Cardiac muscle cell (in vitro differentiated cells and primary cell): ENCODE measurements at places on chromosomes 1 and 21.

- H3K27me3 ChIP-seq: no peaks in the 10 kb centered on the region
- peak; percentile 71 for DNase-seq
- peak overlapping the region; percentile 73 for H3K27ac ChIP-seq
- H3K36me3 ChIP-seq: peaks cover 7% of the 10 kb centered on the region
- peaks cover 48% of the 10 kb centered on the region for H3K4me1 ChIP-seq
Observed at GRCh38 chr1:237384213-237384612, 342.2 kb downstream of the RYR2 start.

GRCh38 chr21:38848187-38848609, 42.5 kb downstream of the ETS2 start:
- H3K36me3 ChIP-seq: no peaks in the 10 kb centered on the region
- no peak overlapping the region for H3K4me3 ChIP-seq
- peaks cover 9% of the 10 kb centered on the region for H3K4me1 ChIP-seq
- no peaks in the 10 kb centered on the region for H3K27me3 ChIP-seq
- no peak overlapping the region for H3K27ac ChIP-seq

GRCh38 chr1:174008979-174009378, 13.2 kb downstream of the RC3H1 start:
- peaks cover 8% of the 10 kb centered on the region for H3K4me1 ChIP-seq
- no peaks in the 10 kb centered on the region for H3K36me3 ChIP-seq
- H3K27me3 ChIP-seq: no peaks in the 10 kb centered on the region
- peak; percentile 39 for DNase-seq
- no peak overlapping the region for H3K4me3 ChIP-seq

- no peaks in the 10 kb centered on the region for H3K36me3 ChIP-seq
- no peaks in the 10 kb centered on the region for H3K4me1 ChIP-seq
- H3K27me3 ChIP-seq: no peaks in the 10 kb centered on the region
- no peak for DNase-seq
- H3K27ac ChIP-seq: no peak overlapping the region
Observed at GRCh38 chr1:220577926-220578325, 50.0 kb downstream of the MARK1 start.

DNA sequence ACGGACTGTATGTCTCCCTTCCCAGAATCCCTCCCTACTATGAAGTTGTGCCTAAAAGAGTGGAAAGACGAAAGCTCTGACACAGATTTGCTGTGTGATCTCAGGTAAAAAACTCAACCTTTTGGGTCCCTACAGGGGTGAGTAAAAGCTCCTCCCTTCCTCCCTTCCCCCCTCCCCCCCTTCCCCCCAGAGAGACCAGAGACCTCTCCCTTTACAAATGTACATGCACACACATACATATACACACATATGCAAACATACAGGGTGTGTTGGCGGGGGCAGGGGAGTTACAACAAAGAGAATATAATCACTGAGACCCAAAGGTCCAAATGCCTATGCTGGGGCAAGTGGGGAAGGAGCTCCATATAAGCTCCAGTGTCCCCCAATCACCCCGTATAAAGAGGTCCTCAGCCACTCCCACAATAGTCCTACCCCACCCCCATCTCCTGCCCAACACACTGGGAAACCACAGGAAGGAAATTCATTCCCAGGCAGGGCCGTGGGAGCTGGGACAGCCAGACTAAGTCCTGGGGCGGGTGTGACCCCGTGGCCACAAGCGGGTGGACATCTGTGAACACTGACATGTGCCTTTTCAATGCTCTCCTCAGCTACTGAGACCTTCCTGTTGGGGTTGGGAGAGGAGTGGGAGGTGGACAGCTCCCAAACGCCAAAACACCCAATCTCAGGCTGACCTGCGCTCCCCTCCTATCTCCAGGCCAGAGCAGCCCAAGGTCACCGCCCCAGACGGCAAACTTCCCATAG, 2.0 kb downstream of the MEF2D start:
- peak overlapping the region; percentile 99 for H3K27ac ChIP-seq
- H3K27me3 ChIP-seq: no peaks in the 10 kb centered on the region
- peak; percentile 57 for DNase-seq
- peaks cover 71% of the 10 kb centered on the region for H3K4me1 ChIP-seq

DNA sequence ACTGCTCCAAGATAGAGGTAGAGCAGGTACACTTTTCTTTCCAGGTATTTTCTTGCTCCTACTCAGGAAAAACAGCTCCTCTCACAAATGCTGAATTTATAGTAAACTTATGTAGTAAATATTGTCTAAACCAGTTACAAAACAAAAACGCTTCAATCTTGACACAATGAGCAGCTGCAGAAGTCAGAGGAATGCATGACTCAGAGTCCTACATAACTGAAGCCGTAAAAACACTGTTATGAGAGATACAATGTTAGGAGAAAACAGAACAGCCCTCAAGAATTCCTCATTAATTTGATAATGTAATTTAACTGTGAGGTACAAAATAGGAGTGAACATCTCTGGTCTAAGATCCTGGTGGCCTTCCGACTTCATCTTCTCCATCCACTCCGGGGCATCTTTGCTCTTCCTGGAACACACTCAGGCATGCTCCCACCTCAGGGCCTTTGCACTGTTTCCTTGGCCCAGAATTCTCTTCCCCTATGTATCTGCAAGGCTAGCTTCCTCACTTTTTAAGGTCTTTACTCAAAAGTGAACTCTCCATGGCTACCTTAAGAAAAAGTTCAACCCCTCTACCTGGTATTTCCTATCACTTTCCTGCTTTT, 138.5 kb downstream of the SLC45A1 start:
- H3K4me3 ChIP-seq: no peak overlapping the region
- H3K4me1 ChIP-seq: peaks cover 11% of the 10 kb centered on the region
- no peaks in the 10 kb centered on the region for H3K27me3 ChIP-seq
- DNase-seq: peak; percentile 81
- H3K36me3 ChIP-seq: no peaks in the 10 kb centered on the region
- peak overlapping the region; percentile 36 for H3K27ac ChIP-seq

- no peaks in the 10 kb centered on the region for H3K4me1 ChIP-seq
- no peaks in the 10 kb centered on the region for H3K27me3 ChIP-seq
- no peak overlapping the region for H3K27ac ChIP-seq
- no peaks in the 10 kb centered on the region for H3K36me3 ChIP-seq
- DNase-seq: no peak
Observed at GRCh38 chr1:95245029-95245428, 11.0 kb downstream of the RWDD3 start.

GRCh38 chr1:40362699-40363098, 10.8 kb upstream of the SMAP2 start:
- no peak for DNase-seq
- no peaks in the 10 kb centered on the region for H3K36me3 ChIP-seq
- H3K4me3 ChIP-seq: no peak overlapping the region

DNA sequence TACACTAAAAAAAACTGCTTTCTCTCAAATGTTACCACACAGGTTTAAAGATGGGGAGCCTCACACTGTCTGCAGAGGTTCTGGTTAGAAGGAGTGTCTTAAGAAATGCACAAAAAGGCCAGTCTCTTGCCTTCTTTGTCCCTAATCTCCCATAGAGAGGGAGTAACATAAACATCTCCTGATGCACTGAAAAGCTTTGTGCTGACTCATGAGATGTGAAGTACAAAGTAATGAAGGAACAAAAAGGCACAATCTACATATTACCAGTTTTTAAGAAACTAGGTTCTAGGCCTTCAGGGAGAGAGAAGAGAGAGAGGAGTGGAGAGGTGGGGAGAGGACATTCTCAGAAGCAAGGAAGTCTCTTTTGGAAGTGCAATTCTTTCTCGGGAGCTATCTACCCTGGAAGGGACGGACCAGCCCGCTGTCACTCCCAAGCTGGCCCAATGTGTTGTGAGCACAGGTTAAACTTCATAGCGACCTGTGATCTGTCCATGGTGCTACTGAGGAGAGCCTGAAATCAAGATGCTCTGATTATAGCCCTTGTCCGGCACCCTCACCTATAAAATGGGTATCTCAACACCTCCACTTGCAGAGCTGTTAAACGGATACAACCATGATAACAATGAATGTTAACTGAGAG, 458.1 kb downstream of the DISC1 start:
- H3K4me1 ChIP-seq: no peaks in the 10 kb centered on the region
- H3K4me3 ChIP-seq: no peak overlapping the region
- DNase-seq: peak; percentile 68
- H3K36me3 ChIP-seq: no peaks in the 10 kb centered on the region
- H3K27ac ChIP-seq: no peak overlapping the region
- H3K27me3 ChIP-seq: no peaks in the 10 kb centered on the region

GRCh38 chr1:60978421-60979357, 103.7 kb upstream of the NFIA start:
- no peaks in the 10 kb centered on the region for H3K36me3 ChIP-seq
- DNase-seq: peak; percentile 51
- no peaks in the 10 kb centered on the region for H3K27me3 ChIP-seq
- no peak overlapping the region for H3K27ac ChIP-seq
- H3K4me1 ChIP-seq: no peaks in the 10 kb centered on the region

DNA sequence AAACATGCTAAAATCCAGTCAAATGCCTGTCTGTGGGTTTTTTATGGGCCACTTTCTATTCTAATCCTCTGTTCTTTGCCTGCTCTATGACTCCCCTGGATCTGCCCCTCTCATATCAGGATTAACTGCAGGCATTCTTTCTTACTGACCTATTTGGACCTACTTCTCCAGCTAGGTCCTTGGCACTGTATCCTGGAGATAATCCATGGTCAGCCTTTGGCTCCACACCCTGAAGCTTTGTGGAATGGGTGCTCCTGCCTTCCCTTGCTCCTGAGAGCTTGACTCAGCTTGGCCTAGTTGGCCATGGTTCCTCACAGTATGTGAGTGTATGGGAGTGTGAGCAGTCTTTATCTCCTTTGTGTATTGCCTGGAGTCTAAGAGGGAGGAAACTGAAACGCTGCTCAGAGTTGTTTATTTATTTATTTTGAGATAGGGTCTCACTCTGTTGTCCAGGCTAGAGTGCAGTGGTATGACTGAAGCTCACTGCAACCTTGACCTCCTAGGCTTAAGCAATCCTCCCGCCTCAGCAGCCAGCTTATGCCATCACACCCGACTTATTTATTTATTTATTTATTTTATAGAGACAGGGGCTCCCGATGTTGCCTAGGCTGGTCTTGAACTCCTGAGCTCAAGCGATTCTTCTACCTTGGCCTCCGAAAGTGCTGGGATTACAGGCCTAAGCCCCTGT, 28.7 kb upstream of the CDC14A start:
- H3K4me3 ChIP-seq: no peak overlapping the region
- no peaks in the 10 kb centered on the region for H3K27me3 ChIP-seq
- no peak overlapping the region for H3K27ac ChIP-seq
- no peaks in the 10 kb centered on the region for H3K4me1 ChIP-seq
- no peak for DNase-seq
- H3K36me3 ChIP-seq: no peaks in the 10 kb centered on the region

DNA sequence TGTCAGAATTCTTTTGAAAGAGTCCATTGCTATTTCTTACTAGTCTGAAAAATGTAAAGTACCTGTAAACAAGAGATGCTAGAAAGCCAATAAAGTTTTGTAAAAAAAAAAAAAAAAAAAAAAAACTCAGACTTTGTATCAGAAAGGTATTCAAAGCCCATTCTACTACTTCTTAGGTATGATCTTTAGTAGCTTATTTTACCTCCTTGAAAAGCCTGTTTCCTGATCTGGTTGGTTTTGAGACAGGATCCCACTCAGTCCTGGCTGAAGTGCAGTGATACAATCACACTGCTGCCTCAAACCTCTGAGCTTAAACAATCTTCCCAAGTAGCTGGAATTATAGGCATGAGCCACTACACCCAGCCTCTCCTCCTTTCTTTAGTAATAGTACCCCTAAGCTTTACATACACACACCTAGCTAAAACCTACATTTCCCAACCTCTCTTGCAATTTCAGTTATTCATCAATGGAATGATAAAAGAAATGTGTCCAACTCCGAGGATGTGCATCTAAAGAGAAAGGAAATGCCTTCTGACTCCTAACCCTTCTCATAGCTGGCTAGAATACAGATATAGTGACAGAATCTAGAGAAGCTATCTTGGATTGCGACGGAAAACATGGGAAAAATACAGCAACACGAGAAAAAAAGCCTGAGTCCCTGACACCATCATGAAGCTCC, 30.6 kb downstream of the EPS15 start:
- peaks cover 25% of the 10 kb centered on the region for H3K4me1 ChIP-seq
- H3K27me3 ChIP-seq: no peaks in the 10 kb centered on the region
- H3K4me3 ChIP-seq: no peak overlapping the region
- H3K27ac ChIP-seq: peak overlapping the region; percentile 78
- DNase-seq: no peak

- DNase-seq: peak; percentile 84
- no peaks in the 10 kb centered on the region for H3K27me3 ChIP-seq
- H3K36me3 ChIP-seq: peaks cover 7% of the 10 kb centered on the region
- H3K4me3 ChIP-seq: no peak overlapping the region
- H3K4me1 ChIP-seq: no peaks in the 10 kb centered on the region
Observed at GRCh38 chr1:18875107-18875795, 15.8 kb upstream of the TAS1R2 start.

GRCh38 chr1:14878951-14879350, 274.6 kb upstream of the TMEM51 start:
- peaks cover 4% of the 10 kb centered on the region for H3K4me1 ChIP-seq
- no peaks in the 10 kb centered on the region for H3K27me3 ChIP-seq
- no peaks in the 10 kb centered on the region for H3K36me3 ChIP-seq
- H3K27ac ChIP-seq: no peak overlapping the region
- no peak overlapping the region for H3K4me3 ChIP-seq
- no peak for DNase-seq

GRCh38 chr1:198848649-198849048, 209.8 kb downstream of the PTPRC start:
- H3K4me1 ChIP-seq: no peaks in the 10 kb centered on the region
- no peak overlapping the region for H3K4me3 ChIP-seq

DNA sequence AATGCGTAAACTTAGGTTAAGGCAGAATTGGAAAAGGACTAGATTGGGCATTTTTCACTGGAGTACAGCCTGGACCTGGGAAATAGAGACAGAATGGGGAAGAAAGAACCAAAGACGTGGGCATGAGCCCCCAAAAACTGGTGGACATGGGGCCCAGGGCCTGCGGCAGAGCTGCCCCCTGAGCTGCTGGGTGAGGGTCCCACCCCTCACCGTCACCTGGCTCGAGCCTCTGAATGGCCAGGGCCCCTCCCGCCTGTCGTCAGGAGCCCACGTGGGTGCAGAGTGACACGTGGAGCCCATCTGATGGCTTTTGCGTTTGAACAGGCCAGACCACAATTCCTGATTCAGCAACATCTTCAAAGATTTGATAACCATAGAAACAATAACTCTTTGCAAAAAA, 360.9 kb upstream of the VAMP3 start:
- no peak for DNase-seq
- no peak overlapping the region for H3K4me3 ChIP-seq
- no peaks in the 10 kb centered on the region for H3K27me3 ChIP-seq
- H3K36me3 ChIP-seq: no peaks in the 10 kb centered on the region
- no peaks in the 10 kb centered on the region for H3K4me1 ChIP-seq
- H3K27ac ChIP-seq: no peak overlapping the region

DNA sequence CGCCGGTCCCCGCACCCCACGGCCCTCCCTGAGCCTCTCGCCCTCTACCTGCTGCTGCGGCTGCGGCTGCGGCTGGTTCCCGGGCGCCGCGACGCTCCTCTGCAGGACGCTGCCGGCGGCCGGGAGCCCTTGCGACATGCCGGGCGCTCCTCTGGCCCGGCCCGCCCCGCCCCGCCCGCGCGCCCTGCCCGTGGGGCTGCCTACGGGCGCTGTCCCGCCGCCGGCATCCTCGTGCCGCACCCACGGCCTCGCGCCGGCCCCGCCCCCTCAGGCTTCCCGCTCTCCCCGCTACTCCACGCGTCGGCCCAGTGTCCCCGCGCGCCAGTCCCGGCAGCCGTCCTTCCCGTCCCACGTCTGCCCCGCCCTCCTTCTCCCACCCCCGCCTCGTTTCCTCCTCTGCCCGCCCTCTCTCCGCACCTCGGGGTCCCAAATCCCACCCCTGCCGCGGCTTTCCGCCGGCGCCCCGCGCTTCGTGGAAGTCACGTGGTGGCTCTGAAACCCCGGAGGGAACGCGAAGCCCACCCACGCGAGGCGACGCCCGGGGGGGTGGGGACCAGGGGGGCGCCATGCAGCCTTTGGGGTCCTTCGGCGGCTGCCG, at the start of gene BATF3:
TSS of gene BATF3 (minus strand) at position 216 of the 598 bp plus-strand sequence. CDS start at position 138, 78 bp downstream.
- H3K36me3 ChIP-seq: no peaks in the 10 kb centered on the region
- no peak within 1 kb of the TSS for H3K27ac ChIP-seq
- H3K4me1 ChIP-seq: no peaks in the 10 kb centered on the region
- peaks cover 84% of the 10 kb centered on the region for H3K27me3 ChIP-seq
- H3K4me3 ChIP-seq: peak within 1 kb of the TSS; percentile 36
